Activated T-helper 2 cell treated with anti-CD3 and anti-CD28 coated beads, Interferon-gamma antibody, Interleukin-2, Interleukin-4, amounts not matched to agents 10 μg/mL and 5 μg/mL and 100 μg/mL, durations not matched to agents 14 hours and 24 hours and 36 hours (primary cell): ENCODE measurements at places on chromosomes 1 and 21. TPM values are rescaled to one million over a fixed set of nuclear protein-coding genes. Genes with fewer than 3 reads are reported as not detected.

GRCh38 chr1:200112290-200112689 is 84.8 kb downstream of the NR5A2 start:
- peaks cover 26% of the 10 kb centered on the region for H3K27me3 ChIP-seq
- no peak overlapping the region for H3K27ac ChIP-seq
- no peak for DNase-seq
- no peak overlapping the region for H3K4me3 ChIP-seq

DNA sequence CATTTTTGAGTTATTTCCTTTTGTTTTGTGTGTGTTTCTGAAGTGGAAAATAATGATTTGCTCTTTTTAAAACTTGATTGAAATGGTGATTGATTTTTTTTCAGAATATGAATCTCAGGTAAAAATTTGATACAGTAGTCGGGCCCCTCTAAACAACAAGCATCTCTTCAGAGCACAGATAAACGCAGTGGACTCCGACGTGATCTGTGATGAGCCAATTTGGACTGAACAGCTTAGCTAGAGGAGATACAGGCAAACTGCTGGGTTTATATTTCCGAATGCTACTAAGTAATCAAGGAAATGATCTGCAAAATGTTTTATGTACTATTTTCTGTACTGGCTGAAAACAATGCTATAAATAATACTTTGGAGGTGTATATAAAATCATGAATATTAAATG is 705.7 kb upstream of the RGS18 start:
- no peak overlapping the region for H3K4me3 ChIP-seq
- DNase-seq: no peak
- H3K4me1 ChIP-seq: no peaks in the 10 kb centered on the region
- H3K36me3 ChIP-seq: no peaks in the 10 kb centered on the region

HPDL gene
- 26.8 and 29.0 TPM in 2 replicates for total RNA-seq

DNA sequence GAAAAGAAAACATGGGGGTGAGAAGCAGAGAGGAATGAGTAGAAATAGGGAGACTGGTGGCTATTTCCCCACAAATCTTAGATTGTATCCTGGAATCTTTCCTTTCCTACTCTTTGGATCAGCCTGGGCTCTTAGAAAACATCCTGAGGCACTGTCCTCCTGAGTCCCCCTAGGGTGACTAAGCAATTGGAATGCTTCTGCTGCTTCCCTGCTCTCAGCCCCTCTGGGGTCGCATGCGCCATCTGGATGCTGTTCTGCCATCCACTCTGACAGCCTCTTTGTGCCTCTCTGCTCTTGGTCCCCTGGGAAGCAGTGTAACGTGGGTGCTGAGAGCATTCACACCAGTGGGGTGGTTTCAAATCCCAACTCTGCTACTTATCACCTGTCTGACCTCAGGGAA is 443.0 kb downstream of the SIPA1L2 start:
- no peak for DNase-seq
- no peak overlapping the region for H3K27ac ChIP-seq
- no peaks in the 10 kb centered on the region for H3K27me3 ChIP-seq
- no peak overlapping the region for H3K4me3 ChIP-seq

DNA sequence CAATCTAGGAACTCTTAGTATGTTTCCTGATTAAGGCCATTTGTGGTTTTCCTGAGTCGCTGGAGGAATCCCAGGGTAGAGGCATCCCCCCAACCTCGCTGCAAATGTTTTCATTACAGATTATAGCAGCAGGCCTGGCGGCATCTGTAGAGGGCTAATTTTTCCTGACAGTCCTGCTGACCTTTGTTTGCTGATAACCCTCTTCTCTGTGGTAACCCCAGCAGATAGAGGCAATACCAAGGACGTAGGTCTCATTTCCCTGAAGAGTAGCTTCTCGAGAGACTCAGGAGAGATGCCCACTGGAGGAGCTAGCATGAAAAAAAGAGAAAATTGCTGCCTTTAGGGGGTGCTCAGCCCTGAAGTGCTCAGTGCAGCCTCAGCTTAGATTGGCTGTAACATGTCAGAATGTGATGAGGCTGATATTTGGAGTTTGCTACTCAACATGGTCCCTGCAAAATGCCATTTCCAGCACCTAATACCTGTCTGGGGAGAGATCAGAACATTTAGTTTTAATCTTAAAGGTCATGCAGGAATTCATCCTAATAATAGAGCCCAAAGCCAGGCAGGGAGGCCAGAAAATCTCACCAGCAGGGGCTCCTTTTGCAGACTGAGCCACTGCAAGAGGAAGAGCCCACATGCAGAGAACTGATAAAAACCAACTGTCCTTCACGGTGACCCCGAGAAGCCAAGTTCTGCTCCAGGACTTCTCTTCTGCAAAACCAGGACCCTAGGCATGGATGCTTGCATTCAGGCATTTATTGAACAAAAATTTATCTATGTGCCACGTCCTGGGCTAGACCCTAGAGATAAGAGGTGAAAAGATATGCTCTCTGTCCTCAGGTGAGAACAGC is 184.5 kb downstream of the KAZN start:
- no peaks in the 10 kb centered on the region for H3K36me3 ChIP-seq
- H3K4me3 ChIP-seq: no peak overlapping the region
- H3K27me3 ChIP-seq: no peaks in the 10 kb centered on the region

DNA sequence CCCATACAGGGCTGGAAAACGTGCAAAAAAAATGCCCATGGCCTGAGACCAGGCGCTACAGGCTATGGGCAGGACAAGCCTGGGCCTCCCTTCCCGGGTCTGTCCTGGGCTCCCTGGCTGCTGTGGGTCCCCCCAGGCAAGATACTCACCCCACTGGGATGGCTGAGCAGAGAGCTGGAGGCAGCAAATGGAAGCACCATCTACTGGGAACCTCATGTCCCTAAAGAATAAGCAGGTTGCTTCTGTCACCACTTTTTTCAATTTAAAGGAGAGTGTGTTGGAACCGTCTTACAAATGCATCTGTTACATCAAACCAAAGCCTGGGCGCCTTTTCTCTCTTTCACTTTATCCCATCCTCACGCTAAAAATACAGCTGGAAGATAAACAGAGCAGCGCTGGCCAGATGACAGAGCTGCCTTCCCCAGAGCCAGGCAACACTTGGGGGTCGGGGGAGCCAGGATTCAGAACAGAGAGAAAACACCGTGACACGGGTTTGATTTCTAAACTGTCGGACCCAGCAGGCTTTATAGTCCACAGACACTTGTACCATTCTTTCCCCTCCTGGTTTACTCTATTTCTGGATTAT is 262.1 kb upstream of the VAMP3 start:
- no peaks in the 10 kb centered on the region for H3K27me3 ChIP-seq
- no peak for DNase-seq
- H3K4me3 ChIP-seq: no peak overlapping the region
- H3K27ac ChIP-seq: no peak overlapping the region

DPT gene
- not detected in 2 replicates for total RNA-seq

ST6GALNAC5 gene
- total RNA-seq: not detected in 2 replicates

DNA sequence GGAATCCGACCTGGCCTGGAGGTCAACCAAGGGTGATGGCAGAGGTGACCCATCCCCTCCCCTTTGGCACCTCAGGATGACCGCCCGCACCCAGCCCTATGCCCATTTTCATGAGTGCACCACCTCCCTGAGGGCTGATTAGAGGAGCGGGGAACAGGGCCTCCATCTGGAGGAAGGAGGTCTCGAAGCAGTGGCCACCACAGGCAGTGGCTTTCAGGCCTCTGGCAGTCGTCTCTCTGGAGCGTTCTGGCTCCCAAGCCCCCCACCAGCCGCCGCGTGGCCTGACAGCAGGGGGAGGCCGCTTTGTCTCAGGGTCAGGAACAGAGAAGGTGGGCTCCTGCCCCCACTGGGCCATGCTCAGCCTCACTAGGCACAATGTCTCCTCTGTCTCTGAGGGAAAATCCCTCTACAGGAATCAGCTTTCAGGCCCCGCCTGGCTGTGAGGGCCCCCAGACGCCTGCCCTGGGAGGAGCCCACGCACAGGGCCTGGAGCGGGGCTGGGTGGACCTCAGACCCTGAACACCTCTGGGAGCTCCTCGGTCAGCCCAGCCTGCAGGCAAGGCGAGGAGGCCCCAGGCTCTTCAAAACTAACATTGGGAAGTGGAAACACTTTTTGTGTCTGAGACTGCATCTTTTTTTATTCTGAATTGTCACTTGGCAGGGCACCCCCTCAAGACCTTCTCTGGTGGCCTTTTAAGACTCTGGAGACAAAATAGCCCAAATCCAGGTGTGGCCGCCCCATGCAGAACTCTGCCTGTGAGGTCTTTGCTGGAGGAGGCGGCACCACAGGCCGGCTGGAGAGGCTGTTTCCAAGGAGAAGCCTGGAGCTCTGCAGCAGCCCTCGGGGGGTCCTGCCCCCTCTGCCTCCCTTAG is 127.7 kb upstream of the ARHGEF16 start:
- no peaks in the 10 kb centered on the region for H3K4me1 ChIP-seq
- H3K27ac ChIP-seq: no peak overlapping the region
- no peak overlapping the region for H3K4me3 ChIP-seq

- H3K27me3 ChIP-seq: no peaks in the 10 kb centered on the region
- DNase-seq: no peak
- H3K4me3 ChIP-seq: no peak overlapping the region
- H3K4me1 ChIP-seq: peaks cover 4% of the 10 kb centered on the region
- H3K36me3 ChIP-seq: peaks cover 51% of the 10 kb centered on the region
Observed at GRCh38 chr21:38825921-38826320, 20.2 kb downstream of the ETS2 start.

- H3K4me3 ChIP-seq: no peak overlapping the region
- peaks cover 55% of the 10 kb centered on the region for H3K4me1 ChIP-seq
- no peaks in the 10 kb centered on the region for H3K27me3 ChIP-seq
- H3K36me3 ChIP-seq: peaks cover 45% of the 10 kb centered on the region
- no peak for DNase-seq
- no peak overlapping the region for H3K27ac ChIP-seq
Observed at GRCh38 chr1:39395357-39395831, 96.0 kb upstream of the BMP8A start.

UBXN10 gene
- 0.32 and 0.39 TPM in 2 replicates for total RNA-seq

GRCh38 chr1:204683284-204684205 is 2.0 kb downstream of the LRRN2 start:
- no peak for DNase-seq
- peaks cover 62% of the 10 kb centered on the region for H3K27me3 ChIP-seq
- H3K4me3 ChIP-seq: no peak overlapping the region
- H3K36me3 ChIP-seq: no peaks in the 10 kb centered on the region
- H3K4me1 ChIP-seq: no peaks in the 10 kb centered on the region
- no peak overlapping the region for H3K27ac ChIP-seq
